ENCODE measurements at places on chromosomes 2 and 18. TPM values are rescaled to one million over a fixed set of nuclear protein-coding genes. Genes with fewer than 3 reads are reported as not detected.

RAD51AP2 gene
- total RNA-seq: not detected

DNA sequence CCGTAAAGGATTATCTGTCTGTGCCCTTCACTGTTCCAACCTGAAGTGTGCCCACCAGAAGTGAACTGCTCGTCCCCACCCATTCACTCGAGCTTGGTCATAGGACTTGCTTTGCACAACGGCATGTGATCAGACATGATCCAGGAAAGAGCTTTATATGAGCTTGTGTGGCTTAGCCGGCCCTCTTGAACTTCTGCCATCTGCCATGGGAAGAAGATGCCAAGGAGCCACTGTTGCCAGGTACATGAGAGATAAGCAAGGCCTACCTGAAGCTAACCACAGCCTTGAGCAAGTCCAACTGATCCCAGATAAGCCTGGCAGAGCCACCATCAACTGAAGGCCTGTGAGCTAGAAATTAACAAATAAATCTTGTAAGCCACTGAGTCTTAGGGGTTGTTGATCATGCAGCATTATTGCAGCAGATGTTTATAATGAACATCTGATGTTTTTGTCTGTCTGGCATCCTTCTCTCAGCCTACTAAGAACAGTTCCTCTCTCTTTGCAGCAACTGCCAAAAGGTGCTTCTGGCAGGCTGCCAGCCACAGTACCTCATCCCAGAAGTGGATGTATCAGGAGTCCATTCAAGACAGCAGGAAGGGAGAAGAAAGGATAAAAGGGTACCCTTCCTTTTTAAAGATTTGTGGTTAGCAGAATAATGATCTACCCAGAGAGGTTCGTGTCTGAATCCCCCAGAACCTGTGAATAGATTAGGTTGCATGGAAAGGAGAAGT lies 16.8 kb downstream of the DBI start:
- DNase-seq: no peak

- DNase-seq: no peak
These were observed 345.5 kb downstream of the RNF144A start for GRCh38 chr2:7262727-7263126.

- DNase-seq: peak; percentile 79
These were observed 57.1 kb downstream of the RMDN2 start for GRCh38 chr2:37982147-37982582.

DNA sequence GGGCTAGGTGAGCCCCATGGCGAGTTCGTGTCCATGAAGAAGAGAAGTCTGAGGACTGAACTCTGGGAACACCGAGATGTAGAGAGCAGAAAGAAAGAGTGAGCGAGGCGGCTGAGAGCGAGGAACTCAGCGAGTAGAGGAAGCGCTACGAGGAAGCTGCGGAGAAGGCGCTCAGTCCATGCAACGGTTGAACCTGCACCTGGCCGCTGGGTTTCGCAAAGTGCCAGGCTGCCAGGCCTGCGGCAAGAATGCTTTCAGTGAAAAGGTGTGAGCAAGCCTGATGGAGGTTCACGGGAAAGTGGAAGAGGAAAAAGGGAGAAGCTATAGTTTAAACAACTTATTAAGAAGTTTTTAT lies 251.0 kb upstream of the TMEM200C start:
- DNase-seq: no peak

- DNase-seq: no peak
These were observed 242.9 kb upstream of the GYPC start for GRCh38 chr2:126413079-126413478.

All from uterus (tissue), 4 donors.